ENCODE measurements at places on chromosomes 13 and 19.

DNA sequence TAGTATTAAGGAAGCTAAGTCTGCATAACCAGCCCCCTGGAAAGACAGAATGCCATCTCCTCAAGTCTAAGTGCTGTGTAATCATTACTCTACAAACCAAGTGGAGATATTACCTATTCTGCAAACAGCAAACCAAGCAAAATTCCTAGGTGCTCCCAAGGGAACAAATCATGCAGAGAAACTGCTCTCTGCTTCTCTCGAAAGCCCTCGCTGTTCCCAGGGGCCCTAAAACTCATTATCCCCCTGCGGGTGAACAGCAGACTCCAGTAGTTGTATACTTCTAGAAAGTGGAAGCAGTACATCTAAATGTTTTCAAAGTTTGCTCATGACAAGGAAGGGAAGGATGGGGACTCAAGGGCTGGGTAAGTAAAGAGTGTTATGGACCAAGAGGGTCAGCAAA lies 3.2 kb downstream of the DLEU7 start:
- no peak for DNase-seq

GRCh38 chr19:2775556-2776430 lies 7.3 kb downstream of the SGTA start:
- DNase-seq = no peak

GRCh38 chr19:4657835-4658234 lies 12.3 kb downstream of the MYDGF start:
- no peak for DNase-seq

DNA sequence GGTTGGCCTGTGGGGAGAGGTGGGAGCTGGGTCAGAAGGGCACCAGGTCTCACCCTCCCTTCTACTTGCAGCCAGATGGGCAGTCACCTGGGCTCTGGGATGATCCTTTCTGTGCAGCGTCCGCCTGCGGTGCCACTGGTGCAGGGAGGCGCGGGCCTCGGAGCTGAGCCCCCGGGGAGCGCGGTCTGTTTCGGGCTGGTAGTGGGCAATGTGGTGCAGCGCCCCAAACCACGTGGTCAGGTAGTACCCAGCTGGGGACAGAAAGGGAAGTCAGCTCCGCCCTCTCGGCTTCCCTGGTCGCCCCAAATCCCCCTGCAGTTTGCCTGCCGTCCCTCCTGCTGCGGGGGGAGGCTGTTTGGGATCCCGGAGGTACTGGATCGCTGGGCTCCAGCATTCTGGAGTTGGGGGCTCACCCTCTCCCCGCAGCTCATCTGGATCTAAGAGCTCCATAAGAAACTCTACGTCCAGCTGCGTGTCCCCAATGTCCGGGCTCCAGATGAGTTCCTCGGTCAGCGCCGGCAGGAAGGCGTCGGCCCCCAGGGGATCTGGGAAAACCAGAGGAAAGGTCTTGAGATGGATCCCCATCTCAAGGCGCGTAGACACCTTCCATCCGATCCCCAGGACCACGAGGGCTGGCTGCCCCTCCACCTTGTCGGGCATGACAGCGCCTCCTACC lies 8.8 kb downstream of the RINL start:
- no peak for DNase-seq

GRCh38 chr19:3743486-3743885 lies 18.0 kb downstream of the APBA3 start:
- no peak for DNase-seq

- DNase-seq = no peak
Observed at GRCh38 chr19:18759304-18759994, 31.7 kb downstream of the COMP start.

All from hypothalamus (tissue), 51 donors.